ENCODE measurements at places on chromosomes 7 and 10.

DNA sequence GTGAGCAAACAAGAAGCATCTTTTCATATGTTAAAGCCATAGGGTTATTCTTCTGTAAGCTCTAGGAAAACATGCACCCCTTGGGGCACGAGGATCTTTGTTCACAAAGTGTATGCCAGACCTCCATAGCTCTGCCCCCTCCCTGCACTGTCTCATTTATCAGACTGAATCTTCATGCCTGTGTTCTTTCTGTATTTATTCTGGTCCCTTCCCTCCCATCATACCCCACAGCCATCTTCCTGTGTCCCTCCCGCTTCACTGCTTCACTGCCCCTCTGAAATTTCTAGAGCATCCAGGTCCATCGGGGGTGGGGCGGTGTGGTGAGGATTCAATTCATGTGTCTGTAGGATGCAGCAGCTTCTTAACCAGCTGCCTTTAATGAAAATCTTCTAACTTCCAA lies 7.5 kb downstream of the EPHB6 start:
- no peak for DNase-seq

GRCh38 chr10:31803606-31804351 lies 124.9 kb downstream of the ARHGAP12 start:
- DNase-seq = no peak

- no peak for DNase-seq
These were observed 428.6 kb downstream of the DPP6 start for GRCh38 chr7:154480817-154481216.

DNA sequence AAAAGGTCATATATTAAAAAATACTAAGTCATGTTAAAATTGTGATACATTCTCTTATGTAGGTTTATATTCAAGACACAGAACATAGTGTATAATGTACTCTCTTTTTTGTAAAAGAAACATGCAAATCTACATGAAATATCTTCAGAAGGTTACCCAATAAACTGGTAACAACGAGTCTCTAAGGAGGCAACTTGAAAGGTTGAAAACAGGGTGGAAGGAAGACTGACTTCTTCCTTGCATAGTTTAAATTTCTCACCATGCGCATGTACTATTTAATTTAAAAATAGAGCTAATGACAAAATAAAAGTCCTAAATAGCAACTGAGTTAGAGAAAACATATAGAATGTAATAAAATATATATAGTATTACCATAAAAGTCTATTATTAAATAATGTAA lies 132.5 kb downstream of the NT5C2 start:
- DNase-seq = no peak

- no peak for DNase-seq
These were observed 353 bp downstream of the EPHB6 start for GRCh38 chr7:142855114-142855743.

GRCh38 chr7:21338728-21339164 lies 89.1 kb upstream of the SP4 start:
- DNase-seq = no peak

GRCh38 chr10:1381339-1381738 lies 325.2 kb downstream of the WDR37 start:
- DNase-seq = no peak

DNA sequence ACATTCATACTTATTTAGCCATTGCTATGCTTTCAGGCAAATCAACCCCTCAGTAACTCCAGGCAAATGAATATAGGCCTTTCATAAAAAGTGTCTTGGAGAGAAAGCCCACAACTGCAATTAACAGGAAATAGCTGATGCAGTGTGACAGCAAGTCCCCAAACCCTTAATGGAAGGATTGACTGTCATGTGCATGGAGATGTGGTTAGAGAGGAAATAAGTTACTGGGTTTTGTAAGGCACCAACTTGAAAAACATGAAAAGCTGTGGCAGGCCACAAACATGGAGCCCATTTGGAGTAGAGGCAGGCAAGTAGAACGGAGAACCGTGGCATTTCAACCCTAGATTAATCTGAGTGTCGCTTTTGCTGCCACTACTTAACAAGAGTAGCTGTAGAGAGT lies 549.4 kb upstream of the C7orf33 start:
- DNase-seq = no peak

GRCh38 chr7:152756116-152756515 lies 3.4 kb upstream of the ACTR3B start:
- DNase-seq = no peak

- no peak for DNase-seq
These were observed 112.8 kb downstream of the BAMBI start for GRCh38 chr10:28790146-28790545.

GRCh38 chr7:153190452-153190851 lies 430.9 kb downstream of the ACTR3B start:
- no peak for DNase-seq

DNA sequence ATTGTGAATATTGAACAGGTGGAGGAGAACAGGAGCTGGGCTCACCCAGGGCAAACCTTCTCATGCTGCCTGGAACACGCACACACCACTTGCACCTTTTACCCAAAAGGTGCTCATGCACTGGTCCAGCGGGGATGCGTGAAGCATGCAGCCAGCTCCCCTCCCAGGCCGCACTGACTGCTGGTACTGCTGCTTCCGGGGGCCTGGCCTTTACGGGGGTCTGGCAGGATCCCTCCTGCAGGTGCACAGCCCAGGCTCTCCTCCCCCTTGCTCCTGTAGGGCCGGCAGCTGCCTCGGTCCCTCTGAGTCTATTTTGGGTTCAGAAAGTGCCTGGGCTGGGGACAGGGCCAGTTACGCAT lies 221.7 kb downstream of the DNAJB6 start:
- DNase-seq = no peak

DNA sequence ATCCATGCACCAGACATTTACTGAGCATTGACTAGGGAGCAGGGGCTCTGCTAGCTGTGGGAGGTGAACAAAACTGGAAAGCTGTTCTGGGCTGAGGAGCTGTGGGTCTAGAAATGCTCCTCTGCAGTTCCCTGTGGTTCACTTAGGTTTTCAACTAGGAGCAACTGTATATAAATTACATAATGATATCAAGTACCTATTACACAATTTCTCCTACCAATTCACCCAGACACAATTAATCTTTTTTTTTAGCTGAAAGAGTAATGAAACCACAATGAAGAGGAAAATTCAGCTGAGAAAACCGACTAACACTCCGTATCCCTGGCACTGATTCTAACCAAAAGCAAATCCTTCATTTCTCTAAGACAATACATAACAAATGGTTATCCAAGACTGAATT lies 39.4 kb downstream of the COL28A1 start:
- DNase-seq = no peak

DNA sequence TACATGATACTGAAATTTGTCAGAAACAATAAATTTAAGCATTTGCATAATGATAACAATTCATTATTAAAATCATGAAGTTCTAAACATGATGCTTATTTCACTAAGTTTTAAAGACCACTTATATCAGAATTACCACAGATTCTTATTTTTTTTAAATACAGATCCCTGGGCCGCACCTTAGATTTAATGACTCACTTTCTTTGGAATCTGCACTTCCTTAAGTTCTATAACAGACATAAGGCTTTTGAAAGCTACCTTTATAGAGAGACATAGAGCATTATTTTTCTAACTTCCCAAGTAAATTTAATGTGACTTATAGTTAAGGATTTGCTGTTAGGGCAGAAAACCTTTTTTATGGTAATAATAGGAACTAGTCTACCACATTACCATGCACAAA lies 214.9 kb downstream of the IPMK start:
- DNase-seq = no peak

GRCh38 chr10:118980135-118980865 lies 49.2 kb upstream of the NANOS1 start:
- no peak for DNase-seq

DNA sequence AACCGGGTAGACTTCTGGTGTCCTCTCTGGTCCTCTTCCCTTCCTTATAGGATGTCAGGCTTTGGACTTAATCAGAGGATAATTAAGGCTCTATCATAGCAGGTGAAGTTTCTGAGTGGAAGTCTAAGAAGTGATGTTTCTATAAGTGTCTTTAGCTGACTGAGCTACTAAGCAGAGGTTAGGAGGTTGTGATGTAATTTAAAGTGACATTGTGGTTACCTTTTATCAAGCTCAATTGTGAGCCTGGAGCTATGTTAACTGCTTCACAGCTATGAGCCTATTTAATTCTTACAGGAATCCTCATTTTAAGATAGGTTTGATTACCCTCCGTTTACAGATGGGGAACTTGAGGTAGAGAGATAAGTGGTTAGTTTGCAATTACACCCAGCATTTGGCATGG lies 365.1 kb downstream of the AUTS2 start:
- DNase-seq = no peak

DNA sequence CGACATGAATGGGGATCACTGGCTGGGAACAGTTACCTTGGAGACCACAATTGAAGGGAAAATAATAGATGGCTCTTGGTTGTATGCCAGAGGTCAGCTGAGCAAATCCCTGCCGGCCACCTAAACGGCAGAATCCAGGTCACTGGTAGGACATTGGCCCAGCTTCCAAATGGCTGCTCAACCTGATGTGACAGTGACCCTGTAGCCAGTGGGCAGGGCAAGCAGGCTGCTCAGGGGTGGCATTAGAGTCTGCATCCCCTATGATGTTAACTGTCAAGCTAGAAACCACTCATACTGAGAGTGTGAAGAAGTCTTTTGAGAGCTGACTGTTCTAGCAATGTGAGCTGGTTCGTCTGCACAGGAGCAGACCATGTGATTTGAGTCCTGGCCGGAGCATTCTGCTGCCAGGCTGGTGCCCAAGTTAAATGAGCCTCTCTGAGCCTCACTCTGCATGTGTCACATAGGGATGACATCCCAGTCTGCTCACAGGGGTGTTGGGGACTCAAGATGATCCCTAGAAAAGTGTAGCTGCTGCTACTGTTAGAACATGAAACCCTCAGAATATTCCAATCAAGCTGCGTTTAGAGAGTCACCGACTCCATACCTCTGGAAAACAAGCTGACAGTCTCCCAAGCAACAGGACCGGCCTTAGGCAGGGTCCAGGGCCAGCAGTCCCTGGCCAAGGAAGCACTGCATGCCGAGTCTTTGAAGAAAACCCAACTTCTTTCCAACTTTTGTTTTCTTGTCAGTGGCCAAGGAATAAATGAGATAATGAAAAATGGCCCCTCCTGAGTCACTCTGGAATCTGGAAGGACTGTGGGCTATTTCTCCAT lies 69.7 kb downstream of the VWA2 start:
- DNase-seq = no peak

DNA sequence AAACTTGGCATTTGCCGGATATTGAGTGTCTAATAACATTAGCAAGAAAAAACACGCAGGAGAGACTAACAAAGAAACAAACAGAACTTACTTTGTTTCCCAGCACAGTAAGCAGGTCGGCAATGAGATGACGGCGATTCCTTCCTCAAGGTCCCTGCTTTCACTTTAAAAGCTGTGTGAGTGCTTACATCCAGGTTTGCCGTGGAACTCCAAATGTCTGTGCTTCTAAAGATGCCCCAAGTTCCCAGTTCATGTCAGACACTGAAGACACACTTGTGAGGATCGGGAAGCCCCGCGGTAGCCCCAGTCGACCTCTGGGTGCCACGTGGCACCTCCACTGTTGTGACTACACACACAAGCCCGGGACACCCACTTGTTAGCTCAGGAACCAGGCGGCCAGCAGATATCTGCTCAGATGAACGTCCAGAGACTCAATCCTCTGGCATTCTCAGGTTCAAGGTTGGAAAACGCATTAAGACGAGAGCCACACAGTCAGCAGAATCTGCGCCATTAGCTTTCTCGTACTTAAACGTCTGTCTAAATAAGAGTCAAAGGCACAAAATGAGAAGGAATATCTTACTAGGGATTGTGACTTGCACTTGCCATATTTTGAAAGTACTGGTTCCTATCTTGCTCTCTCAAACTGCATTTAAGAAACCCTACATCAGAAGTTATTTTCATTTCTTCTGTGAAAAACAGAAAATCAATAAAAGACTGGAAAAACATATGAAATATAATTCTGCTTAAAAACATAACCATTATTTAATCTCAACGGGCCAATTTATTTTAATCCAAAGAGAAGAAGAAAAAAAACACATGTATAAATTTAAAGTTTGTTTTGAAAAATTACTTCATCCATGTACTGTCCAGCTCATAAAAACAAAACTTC lies 207.6 kb upstream of the KLF14 start:
- DNase-seq = no peak

Measured in stimulated activated CD4-positive, alpha-beta T cell treated with anti-CD3 and anti-CD28 coated beads, Interleukin-1b, Interleukin-23, amount 100 ng/mL, for 1 hour (primary cell).